ENCODE measurements at places on chromosomes 1 and 21.
A peak's percentile ranks its signal among the peaks of the same experiment; 100 is the strongest.

- no peak for DNase-seq
These were observed 109.3 kb downstream of the PAX7 start for GRCh38 chr1:18739897-18740296.

GRCh38 chr1:99917214-99917613 lies 52.6 kb upstream of the SLC35A3 start:
- no peak for DNase-seq

- peak; percentile 46 for DNase-seq
These were observed at the start of gene AGPAT3 for GRCh38 chr21:43864962-43865539. Gene AGPAT3, plus strand, starts transcription at chr21:43865223. Its CDS starts 94,459 bp downstream, at chr21:43959682.

GRCh38 chr1:166839600-166840308 lies 479 bp downstream of the POGK start:
- peak; percentile 30 for DNase-seq

GRCh38 chr1:187641463-187641862 lies 812.7 kb downstream of the PLA2G4A start:
- DNase-seq, result no peak

- no peak for DNase-seq
These were observed 144.7 kb upstream of the JUN start for GRCh38 chr1:58928514-58928913.

GRCh38 chr1:215895276-215895675 lies 328.2 kb downstream of the KCTD3 start:
- DNase-seq, result no peak

- no peak for DNase-seq
These were observed 623 bp downstream of the PTPRF start for GRCh38 chr1:43531107-43531905.

DNA sequence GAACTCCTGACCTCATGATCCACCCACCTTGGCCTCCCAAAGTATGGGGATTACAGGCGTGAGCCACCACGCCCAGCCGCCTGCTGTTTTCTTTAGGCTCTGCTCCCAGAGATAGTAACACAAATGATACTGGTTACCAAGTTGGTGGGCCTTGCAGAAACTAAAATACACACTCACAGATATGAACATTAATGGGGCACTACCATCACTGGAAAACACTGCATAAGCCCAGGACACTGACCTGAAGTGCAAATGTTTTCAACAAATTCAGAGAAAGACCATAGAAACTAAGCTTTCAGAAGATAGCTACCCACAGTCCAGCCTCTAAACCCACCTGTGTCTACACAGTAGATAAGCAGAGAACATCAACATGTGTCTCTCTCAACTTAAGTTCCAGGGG lies 180.5 kb downstream of the FCRL5 start:
- no peak for DNase-seq
